ENCODE measurements at places on chromosomes 5 and 9.

- no peak for DNase-seq
Observed at GRCh38 chr5:111447822-111448221, 64.5 kb downstream of the STARD4 start.

DNA sequence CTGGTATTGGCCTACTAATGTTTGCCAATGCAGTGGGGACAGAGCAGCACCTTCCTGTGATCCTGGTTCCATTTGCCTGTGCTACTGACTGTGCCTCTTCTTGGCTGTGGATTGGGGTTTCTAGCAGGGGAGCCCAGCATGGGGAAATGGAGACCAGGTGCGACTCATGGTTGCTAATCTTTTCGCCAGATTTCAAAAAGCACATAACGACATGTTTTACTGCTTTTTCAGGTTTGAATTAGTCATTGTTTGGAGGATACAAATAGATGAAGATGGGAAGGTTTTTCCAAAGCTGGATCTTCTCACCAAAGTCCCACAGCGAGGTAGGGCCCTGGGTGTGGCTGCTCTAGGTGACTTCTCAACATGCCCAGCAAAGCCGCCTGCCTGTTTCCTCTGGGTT is 57.6 kb downstream of the IPPK start:
- no peak for DNase-seq

DNA sequence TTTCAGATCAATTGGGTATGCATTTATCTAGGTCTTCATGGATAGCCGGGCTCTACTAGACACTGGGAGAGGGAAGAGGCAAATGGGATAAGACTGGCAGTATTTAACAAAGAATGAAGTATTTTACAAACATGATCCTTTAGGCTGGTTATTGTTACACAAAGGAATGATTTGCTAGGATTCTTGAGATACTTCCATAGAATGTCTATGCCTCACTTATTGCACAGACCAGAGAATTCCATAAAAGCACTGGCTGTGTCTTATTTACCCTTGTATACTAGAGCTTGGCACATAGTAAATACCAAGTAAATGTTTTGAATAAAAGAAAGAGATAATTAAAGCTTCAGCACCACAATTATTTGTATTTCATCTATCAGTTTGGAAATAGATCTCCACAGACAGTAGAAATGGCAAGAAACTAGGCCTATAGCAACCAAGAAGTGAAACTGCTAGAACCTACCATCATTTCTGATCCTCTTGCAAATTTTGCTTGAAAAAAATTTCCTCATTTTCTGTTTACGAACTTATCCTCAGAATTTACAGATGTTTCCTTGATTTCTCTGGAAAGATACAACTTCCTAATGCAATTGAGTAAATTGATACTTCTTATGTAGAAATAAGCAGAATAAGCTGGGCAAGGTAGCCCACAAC is 3.8 kb downstream of the PDCD1LG2 start:
- DNase-seq, result no peak

GRCh38 chr5:106755789-106756188 is 914.9 kb downstream of the EFNA5 start:
- DNase-seq, result no peak

GRCh38 chr5:6995115-6995514 is 281.9 kb downstream of the TENT4A start:
- no peak for DNase-seq

DNA sequence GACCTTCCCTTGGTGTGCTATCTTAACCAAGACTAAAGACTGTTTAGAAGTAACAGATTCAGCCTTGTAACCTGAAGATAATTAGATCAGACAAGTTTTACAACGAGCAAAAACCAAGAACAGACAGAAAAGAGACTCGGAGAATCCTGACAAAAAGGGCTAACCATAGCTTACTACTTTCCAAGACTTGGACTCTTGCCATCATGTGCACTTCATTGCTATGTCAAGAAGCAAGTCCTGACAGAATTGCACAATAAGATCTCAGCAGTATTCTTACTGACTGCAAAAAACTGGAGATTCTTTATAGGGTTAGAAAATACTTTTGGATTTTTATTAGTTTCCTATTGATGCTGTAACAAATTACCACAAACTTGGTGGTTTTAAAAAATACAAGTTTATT is 1539.0 kb upstream of the NUDT12 start:
- DNase-seq, result no peak

DNA sequence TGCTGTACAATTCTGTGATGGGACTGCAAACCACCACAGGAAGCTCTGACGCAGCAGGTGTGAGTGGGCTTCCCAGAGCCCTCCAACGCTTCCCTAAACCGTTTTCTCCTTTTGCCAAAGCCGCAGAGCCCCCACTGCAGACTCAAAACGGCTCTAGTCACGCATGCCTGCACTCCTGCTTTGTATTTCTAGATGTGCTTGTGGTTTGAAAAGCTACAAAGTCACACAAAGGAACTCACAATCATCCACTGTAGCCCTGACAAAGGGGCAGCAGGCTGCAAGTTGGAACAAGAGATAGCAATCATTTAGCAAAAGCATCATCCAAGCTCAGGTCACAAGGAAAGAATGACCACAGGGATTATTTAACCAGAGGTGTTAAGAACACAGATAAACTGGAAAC is 79.3 kb downstream of the PTPN3 start:
- no peak for DNase-seq

All from ACHN (cell line).